ENCODE measurements at places on chromosomes 2 and 18.

GRCh38 chr2:144516411-144516980 lies 3.4 kb downstream of the ZEB2 start:
- no peak for DNase-seq

DNA sequence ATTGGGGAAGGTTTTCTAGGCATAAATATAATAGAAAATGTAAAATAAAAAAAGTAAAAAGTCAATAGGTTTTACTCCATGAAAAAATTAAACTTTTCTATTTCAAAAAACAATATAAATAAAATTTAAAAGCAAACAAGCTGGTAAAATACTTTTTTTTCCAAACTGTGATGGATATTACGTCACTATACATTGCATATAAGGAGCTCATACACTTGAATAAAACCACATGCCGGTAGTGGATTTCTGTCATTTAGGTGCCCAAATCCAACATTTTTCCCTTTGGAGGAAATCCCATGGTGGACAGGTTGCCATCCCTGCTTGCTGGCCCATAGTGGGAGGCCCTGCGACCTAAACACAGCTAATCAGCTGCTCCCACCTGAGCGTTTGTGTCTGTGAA lies 289.4 kb upstream of the HNRNPA3 start:
- no peak for DNase-seq

DNA sequence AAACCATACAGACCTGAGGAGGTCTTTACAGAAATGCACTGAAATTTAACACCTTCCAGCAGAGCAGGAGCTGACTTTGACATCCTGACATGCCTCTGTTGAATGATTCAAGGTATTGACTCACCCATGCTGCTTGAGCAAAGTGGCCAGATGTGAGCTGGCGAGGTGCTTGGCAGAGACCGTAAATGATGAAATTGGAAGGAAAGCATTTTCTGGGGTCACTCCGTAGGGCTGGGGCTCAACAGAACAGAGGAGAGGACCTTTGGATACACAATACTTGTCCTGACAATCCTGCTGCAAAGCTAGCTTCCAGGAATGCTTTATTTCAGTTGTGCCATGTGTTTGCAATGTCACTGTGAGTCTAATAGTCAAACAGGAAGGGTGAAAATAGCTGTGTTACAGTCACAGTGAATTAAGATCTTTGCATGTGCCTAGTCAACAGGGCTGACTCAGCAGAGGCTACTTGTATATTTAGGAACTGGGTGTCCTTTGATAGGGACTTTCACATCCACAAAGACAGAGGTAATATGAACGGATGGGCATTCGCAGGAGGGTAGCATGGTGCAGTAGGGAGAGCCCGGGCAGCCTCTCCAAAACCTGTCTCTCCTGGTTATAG lies 31.6 kb upstream of the NCK2 start:
- no peak for DNase-seq

DNA sequence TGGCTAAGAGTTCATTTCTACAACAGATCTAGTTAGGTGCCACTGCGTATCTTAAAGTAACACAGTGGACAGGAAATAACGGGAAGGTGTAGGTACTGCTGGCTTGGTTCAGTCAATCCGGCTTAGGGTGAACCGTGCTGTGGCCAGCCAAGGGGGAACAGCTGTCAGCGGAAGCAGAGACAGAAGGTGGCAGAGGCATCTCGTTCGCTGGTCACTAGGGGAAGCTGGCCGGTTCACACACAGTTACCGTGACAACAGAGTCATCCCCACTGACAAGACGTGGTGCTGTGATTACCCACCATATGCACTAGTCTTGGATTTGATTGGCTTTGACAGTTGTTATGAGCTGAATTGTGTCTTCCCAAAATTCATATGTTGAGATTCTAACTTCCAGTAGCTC lies 58.8 kb upstream of the HDAC4 start:
- DNase-seq = no peak

DNA sequence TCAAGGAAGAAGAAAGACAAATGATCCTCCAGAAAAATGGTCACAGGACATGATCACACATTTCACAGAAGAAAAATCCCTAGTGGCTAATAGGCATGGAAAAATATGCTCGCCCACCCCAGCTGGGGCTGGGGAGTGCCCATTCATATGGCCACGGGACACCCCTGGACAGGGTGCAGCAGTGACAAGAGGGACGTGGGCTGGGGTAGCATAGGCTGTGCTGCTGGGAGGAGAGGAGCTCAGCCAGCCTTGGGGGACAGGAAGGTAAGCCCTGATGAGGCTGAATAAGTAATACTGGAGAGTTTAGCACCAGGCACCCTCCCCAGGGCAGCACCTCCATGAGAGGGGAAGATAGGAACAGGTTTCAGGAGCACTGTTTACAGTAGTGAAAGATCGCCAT lies 254.9 kb upstream of the HS6ST1 start:
- DNase-seq = no peak

DNA sequence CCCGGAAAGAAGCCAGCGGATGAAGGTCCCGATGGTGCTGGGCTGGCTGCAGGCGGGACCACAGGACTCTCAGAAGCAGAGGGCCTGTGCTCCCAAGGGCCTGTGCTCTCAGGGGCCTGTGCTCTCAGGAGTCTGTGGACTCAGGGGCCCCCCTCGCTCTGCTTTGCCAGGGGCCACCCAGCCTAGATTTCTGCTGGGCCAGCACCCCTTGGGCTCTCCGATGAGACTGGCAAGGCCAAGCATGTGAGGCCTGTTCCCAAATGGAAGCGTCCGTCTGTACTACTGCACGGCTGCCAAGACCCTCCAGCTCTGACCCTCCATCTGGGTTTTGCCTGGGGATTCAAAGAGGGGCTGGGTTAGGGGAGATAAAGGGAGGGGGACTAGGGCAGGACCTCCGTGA lies 54.6 kb downstream of the SH3BP4 start:
- DNase-seq = no peak

GRCh38 chr2:191329841-191330240 lies 84.6 kb downstream of the MYO1B start:
- no peak for DNase-seq

GRCh38 chr18:7987284-7987976 lies 420.3 kb downstream of the PTPRM start:
- DNase-seq = no peak

GRCh38 chr2:207939342-207940108 lies 85.8 kb downstream of the PLEKHM3 start:
- DNase-seq = no peak

DNA sequence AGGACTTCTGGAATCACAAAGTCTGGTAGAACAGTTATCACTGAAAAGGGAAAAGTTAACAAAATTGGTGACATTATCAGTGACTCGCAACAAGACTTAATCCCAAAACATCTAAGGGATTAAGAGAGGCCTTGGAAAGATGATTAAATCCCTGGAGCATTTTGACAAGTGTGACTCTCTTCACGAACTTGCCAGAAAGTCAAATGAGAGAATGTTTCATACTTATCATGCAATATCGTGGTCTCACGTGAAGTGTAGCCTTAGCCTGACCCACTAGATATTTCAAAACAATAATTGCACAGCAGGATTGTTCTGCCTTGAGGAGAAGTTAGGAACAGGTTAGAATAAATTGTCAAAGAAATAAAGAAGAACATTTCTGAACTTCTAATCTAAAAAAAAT lies 104.5 kb downstream of the COL6A3 start:
- no peak for DNase-seq

- DNase-seq = no peak
These were observed 23.8 kb downstream of the ANKAR start for GRCh38 chr2:189698020-189698887.

- DNase-seq = no peak
These were observed 61.3 kb downstream of the MCFD2 start for GRCh38 chr2:46854260-46854659.

DNA sequence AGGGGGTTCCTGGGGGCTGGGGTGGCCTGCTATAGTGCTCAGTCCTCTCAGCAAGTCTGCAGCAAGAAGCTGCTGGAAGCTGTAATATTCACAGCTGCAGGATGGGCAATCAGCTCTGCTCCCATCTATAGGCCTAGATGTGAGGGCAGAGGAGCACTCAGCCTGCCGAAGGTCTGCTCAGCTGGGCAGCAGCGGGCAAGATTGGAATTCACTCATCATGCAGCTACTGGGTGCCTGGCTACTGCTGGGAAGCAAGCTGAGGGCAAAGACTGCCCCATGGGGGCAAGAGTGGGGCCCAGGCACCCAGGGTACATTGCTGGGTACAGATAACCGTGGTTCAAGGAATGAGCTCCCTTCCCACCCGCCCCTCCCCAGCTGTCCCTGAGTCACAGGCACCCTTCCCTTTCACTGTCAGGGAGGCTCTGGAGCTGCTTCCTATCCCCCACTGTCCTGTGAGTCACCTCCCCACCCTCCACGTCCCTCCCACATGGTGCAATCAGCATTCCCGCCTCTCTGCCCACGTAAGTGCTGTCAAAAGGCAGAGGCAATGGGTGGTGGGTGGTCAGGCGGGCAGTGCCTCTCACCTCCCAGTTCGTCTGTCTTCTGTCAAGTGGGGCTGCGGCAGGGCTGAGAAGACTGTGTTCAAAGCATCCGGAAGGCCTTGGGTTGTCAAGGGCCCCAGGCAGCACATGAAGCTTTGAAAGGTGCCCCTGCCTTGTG lies 169.2 kb downstream of the TRIM43 start:
- no peak for DNase-seq

GRCh38 chr18:46466234-46467160 lies 190.5 kb downstream of the LOXHD1 start:
- DNase-seq = no peak

DNA sequence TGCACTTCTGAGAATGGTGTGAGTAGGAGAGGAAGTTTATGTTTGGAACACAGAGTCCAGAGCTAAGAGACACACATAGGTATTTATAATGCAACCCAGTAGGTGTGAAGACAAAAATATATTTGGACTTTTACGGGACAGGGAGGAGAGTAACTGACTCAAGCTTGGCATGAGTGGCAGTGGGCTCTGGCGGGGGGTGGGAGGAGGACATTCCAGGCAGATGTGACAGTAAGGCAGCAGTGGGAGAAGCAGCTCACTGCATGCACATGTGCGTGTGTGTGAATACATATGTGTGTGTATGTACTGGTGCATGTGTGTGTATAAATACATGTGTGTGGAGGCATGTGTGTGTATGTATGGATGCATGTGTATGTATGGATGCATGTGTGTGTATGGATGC lies 51.4 kb downstream of the DCDC2C start:
- no peak for DNase-seq

- no peak for DNase-seq
These were observed 8.5 kb downstream of the GEN1 start for GRCh38 chr2:17762451-17762850.

- DNase-seq = no peak
These were observed 150.9 kb upstream of the SERTAD2 start for GRCh38 chr2:64804651-64805050.

- peak; percentile 26 for DNase-seq
These were observed 22.6 kb upstream of the BCL2 start for GRCh38 chr18:63342206-63342605.

DNA sequence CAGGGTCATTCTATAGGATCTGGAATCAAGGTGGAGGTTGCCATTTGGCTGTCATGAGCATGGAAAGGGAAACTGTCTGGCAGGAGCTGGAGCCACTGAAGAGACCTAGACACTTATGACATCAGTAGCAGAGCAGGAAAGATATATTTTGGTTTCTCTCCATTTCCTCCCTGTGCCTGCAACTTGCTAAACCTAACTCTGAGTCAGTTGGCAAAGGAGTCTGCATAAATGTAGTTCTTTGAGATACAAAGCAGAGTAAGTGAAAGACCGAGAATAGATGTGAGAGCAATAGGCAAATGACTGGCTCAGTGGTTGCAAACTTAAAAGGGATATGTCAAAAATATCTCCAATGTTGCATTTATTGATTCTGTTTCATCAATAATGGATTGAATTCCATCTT lies 757.7 kb downstream of the KCNJ3 start:
- no peak for DNase-seq

DNA sequence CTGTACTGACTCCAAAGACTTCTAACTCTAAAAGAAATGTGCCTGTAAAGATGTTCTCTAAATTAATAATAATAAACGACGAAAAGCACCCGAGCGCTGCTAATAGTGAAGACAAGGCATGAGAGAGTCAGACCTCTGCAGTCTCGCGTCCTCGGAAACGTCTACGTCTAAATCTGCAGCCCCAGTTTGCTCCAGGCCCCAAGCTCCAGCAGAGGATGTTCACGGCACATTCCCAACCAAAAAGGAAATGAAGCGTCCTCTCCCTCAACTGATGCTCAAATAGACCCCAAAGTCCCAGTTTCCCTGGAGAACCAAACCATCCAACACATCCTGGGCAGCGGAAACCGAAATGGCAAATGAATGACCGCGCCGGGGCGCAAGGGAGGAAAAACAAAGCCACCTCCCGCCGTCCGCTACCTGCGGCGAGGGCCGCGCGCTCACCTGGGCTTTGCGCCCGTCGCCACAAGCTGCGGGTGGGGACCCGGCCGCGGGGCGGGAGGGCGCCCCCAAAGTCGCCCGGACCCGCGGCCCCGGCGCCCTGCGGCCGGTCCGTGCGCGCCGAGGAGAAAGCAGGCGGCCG lies 47.1 kb upstream of the CCDC150 start:
- no peak for DNase-seq

GRCh38 chr2:96961210-96961950 lies 25.0 kb downstream of the FAM178B start:
- DNase-seq = no peak

DNA sequence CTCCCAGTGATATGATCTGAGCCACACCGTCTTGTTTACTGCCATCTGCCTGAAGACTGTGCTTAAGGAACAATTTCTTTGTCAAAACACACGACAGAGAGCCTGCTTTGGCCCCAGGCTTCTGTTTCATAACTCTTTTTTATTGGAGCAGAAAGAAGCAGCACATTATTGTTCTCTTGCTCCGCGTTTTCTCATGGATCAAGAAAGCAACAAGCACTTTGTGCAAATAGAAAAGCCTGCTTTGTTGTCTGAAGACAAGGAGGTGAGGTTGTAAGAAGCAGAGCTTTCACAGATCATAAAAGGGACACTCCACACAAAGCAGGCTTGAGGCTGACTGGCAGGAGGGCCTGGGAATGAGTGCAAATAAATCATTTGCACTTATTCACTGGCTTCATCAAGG lies 118.3 kb upstream of the FAM136A start:
- DNase-seq = no peak

- no peak for DNase-seq
These were observed 131.3 kb downstream of the CCDC148 start for GRCh38 chr2:158325031-158325781.

GRCh38 chr2:128395640-128396499 lies 77.2 kb upstream of the HS6ST1 start:
- no peak for DNase-seq

- DNase-seq = no peak
These were observed 70.3 kb downstream of the TMEM17 start for GRCh38 chr2:62435720-62436119.

- no peak for DNase-seq
These were observed 142.4 kb upstream of the MEX3C start for GRCh38 chr18:51339856-51340255.

DNA sequence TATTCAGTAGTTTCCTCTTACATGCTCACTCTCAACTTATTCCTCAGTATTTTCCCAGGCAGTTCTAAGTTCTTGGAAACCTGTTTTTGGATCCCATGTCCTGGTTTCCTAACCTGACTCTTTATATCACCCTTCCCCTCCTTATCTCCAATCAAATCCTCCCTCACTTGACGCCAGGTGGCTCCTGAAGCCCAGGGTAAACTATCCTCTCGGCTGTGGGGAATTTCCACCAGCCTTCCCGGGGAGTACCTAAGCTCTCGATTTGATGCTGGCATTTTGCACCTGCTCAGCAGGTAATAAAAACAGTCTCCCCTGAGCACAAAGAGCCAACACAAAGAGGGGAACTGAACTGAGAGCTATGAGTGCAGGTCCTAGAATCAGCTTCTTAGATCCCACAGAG lies 538.0 kb downstream of the SLC4A3 start:
- no peak for DNase-seq

Data from stimulated activated CD4-positive, alpha-beta T cell treated with anti-CD3 and anti-CD28 coated beads, Interleukin-4, amount 100 ng/mL, for 1 hour (primary cell).